ENCODE measurements at places on chromosomes 12 and 14.

GRCh38 chr14:23181453-23181852 is 2.0 kb downstream of the SLC7A8 start:
- DNase-seq = no peak

DNA sequence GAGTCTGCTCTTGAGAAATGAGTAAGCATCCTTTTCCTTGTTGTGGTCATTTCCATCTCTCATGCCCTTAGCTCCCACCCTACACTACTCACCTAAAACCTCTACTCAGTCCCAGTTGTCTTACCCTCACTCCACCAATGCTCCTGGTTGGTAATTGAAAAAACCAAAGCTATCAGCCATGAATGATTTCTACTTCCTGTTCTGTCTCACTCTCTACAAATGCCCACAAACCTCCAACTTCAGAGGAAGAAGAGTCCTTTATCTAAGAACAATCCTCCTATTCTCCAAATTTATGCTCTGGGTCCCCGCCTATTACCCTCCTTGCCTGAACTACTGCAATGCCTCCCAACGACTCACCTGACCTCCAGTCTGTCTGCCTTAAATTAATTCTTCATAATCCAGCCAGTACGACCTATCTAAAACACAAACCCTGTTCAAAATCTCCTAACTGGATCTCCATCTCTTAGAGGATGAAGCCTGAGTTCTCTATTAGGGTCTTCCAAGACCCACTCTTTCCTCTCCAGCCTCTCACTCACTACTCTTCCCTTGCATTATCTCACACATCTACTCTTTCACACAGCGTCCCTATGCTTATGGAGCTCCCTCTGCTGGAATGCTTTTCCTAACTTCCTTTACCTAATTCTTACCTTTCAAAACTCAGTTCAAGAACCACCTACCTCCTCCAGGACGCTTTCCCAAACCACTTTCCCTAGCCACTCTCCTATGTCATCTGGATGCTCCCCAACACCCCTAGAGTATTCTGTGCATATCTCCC is 2.2 kb downstream of the DHRS1 start:
- peak; percentile 8 for DNase-seq

GRCh38 chr12:80469681-80470080 is 25.6 kb downstream of the PTPRQ start:
- no peak for DNase-seq

DNA sequence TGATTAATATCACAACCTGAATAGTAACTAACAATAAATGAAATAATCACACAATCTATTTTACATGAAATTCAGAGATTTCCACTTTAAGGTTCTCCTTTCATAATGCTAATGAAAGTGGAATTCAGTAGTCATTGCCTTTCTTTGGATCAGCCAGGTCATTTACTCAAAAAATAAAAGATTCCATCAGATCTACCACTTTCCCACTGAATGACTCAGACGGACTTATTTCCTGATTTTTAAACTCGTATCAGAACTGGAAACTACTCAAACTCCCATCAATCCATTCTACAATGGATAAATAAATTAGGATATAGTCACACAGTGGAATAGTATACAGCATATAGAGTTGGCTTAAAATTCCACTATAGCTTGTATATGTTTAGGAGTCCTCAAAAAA is 237.1 kb downstream of the MED13L start:
- DNase-seq = no peak

DNA sequence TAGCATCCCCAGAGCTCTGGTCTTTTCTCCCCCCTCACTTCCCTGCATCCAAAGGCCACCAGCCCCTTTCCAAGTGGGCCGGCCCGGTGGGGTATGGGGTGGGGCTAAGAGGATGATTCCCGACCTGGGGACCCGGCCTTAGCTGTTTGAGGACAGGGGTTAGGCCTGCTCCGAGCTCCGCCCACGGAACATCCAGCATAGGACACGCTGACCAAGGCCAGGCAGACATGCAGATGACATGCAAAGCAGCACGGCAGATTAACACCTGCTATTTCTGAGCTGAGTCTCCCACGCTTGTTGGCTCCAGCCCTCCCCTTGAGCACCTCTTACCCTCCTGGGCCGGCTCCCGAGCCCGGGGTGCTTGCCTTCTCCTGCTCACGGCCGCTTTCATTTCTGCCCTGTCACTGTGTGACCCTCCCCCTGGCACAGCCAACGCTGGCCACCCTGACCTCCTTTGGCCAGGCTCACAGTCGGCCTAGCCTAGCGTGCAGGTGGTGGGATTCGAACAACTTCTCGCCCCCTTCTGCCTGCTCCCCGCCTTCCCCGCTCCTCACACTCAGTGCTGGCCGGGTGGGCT is 40.2 kb downstream of the TEAD4 start:
- no peak for DNase-seq

Data from NCI-H1105 (cell line).